Subcutaneous adipose tissue (tissue), 4 donors: ENCODE measurements at places on chromosomes 2 and 18. TPM values are rescaled to one million over a fixed set of nuclear protein-coding genes. Genes with fewer than 3 reads are reported as not detected.

PRSS56 gene
- total RNA-seq: not detected

TXNDC2 gene
- 0.33 TPM for total RNA-seq

PTH2R gene
- 0.68 TPM for total RNA-seq

ALPG gene
- total RNA-seq: not detected

HSBP1L1 gene
- 10.4 TPM for total RNA-seq

AGBL5 gene
- 9.2 TPM for total RNA-seq

ADAM23 gene
- 0.33 TPM for total RNA-seq

KANSL1L gene
- total RNA-seq: 35.5 TPM

CTNNA2 gene
- total RNA-seq: not detected

EFHD1 gene
- total RNA-seq: 6.0 TPM

ICOS gene
- total RNA-seq: 0.49 TPM

COL3A1 gene
- total RNA-seq: 115 TPM

TUBB8B gene
- total RNA-seq: not detected
